ENCODE measurements at places on chromosomes 5 and 9.

DNA sequence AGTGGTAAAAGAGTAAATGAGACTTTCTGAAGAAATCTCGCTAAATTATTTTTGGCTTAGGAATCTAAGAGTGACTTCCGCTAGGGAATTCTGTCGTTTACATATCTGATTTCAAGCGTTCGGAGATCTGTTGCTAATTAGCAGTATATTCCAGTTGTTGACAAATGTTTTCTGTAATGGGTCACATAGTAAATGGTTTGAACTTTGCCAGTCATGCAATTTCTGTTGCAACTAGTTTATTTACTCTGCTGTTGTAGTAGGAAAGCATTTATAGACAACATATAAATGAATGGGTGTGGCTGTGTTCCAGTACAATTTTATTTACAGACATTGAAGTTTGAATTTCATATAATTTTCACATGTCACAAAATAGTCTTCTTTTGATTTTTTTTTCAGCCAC is 57.4 kb upstream of the JAK2 start:
- no peak for DNase-seq

- no peak for DNase-seq
Measured at GRCh38 chr9:113504725-113505590, 41.4 kb downstream of the RGS3 start.

DNA sequence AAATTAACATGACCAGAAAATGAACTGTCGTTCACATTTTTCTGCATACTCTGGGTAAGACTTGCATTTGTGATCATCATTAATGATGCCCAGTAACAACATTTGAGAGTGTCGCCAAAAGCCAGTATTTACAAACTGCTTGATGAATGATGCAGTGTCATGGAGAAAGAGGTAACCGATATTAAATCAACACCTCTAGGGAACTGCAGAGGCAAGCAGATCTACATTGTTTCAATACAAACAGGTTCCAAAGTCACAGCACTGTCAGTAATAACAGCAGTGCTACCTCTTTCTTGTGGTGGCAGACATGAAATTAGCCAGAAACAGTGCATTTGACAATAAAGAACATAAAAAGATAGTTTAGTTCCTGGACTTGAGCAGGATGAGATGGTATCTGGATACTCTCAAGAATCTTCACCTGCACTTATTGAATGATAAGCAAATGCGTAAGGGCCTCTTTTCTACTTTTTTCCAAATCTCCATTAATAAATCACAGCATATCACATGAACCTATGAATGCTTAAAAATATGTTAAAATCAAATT is 456.6 kb downstream of the ARHGEF28 start:
- DNase-seq: no peak

DNA sequence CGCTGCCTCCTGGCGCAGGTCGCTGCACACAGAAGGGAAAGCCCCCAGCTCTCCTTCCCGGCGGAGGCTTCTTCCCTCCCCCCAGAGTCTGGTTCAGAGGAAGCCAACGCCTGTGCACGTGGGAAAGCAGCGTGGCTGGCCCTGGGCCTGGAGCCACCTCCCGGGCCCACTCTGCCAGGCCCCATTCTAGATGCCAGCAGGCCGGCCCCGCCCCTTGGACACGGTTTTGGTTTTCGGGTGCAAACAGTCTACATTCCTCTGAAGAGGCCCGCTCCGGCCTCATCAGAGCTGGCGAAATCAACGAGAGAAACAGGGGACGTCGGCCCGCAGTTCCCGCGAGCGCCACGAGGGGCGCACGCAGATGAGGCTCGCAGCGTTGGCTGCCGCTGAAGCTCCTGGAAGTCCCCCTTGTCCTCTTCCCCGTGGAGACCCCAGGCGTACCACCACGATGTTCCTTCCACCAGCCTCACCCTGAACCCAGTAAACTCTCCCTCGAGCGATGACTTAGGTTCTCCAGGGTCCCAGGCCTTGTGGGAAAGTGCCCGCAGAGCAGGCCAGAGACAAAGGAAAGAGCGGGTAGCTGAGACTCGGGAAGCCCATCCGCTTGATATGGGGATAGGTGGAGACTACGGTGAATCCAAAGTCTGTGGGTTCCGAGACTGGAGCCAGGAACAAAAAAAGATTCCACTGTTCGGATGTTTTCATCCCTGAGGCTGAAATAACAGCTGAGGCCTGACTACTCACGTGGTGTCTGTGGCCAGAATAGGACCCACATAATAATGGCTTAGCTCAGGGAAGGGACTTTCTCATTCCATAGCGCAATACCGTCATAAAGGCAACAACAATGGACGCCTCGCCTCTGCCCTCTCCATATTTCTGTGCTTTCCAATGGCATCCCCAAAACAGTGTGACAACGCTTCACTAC is 64.2 kb downstream of the KLF4 start:
- peak; percentile 60 for DNase-seq

- DNase-seq: peak; percentile 90
Measured at GRCh38 chr5:168288349-168289245, 2.8 kb upstream of the WWC1 start.

- DNase-seq: no peak
Measured at GRCh38 chr5:41598011-41598410, 87.6 kb upstream of the PLCXD3 start.

- no peak for DNase-seq
Measured at GRCh38 chr5:61329550-61330128, 2.4 kb upstream of the ZSWIM6 start.

DNA sequence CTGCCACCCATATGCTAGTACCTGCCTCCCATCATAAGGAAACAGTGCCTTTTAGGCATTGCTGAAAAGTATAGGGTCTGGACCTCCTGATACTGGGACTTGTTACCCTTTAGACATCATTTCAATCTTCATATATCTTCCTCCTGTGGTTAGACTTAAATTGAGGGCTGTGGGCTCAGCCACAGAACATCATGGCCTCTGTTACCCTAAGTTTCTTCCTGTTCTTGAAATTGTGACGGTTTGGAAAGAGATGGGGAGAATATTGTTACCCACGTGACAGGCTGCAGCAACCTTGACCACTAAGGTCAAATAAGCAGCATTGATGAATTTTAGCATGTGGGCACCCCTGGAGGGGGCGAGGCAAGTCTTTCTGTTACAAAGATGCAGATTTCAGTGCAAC is 87.7 kb downstream of the PDE8B start:
- DNase-seq: no peak

Measured in Calu3 (cell line).